Aorta (tissue), 5 donors: ENCODE measurements at places on chromosomes 12 and 14. TPM values are rescaled to one million over a fixed set of nuclear protein-coding genes. Genes with fewer than 3 reads are reported as not detected.

DNA sequence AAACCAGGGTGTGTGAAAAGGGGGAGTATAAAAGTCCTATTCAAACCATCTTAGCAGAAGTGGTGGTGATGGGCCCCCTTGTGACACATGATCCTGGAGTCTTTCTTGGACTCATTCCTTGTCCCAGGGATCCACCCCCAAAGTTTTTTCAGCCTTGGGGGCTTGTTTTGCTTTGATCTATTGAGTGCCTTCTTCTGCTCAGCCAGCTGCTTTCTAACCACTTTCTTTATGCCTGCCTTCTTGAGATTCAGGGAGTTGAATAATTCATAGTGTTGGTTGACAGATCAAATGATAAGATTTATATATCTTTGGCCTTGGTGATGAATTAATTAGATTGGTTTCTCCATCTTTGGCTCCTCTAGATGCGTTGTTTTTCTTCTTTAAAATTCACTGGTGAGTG lies 926.7 kb downstream of the DIO2 start:
- no peak overlapping the region for H3K27ac ChIP-seq
- no peak overlapping the region for H3K4me3 ChIP-seq
- H3K36me3 ChIP-seq = no peaks in the 10 kb centered on the region
- DNase-seq = no peak

- H3K4me1 ChIP-seq = peaks cover 5% of the 10 kb centered on the region
- DNase-seq = no peak
- no peak overlapping the region for H3K27ac ChIP-seq
- no peaks in the 10 kb centered on the region for H3K27me3 ChIP-seq
- no peaks in the 10 kb centered on the region for H3K36me3 ChIP-seq
- H3K4me3 ChIP-seq = no peak overlapping the region
These were observed 4.8 kb downstream of the KITLG start for GRCh38 chr12:88575361-88575970.

GRCh38 chr12:6195665-6196535 lies 4.3 kb upstream of the CD9 start:
- H3K4me1 ChIP-seq = no peaks in the 10 kb centered on the region
- no peak overlapping the region for H3K4me3 ChIP-seq
- H3K36me3 ChIP-seq = no peaks in the 10 kb centered on the region
- H3K27ac ChIP-seq = no peak overlapping the region
- H3K27me3 ChIP-seq = no peaks in the 10 kb centered on the region
- peak; percentile 87 for DNase-seq

DNA sequence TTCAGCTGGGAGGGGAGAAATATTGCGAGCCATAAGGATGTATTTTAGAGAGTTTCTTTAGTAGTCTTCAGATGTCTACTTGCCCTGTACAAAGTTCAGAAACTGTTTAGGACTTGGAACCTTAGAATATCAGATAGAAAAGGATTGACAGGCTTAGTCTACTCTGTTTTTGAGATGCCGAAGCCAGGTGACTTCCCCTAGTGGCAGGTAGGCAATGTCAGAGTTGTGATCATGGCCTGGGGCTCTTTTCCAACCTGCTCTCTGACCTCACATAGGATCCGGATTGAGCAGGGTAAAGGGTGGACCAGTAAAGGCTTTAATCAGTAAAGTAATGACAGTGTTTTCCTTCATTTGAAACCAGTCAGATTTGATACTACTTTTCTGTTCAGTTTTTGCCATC lies 59.6 kb downstream of the PRKCH start:
- H3K4me3 ChIP-seq = no peak overlapping the region
- H3K4me1 ChIP-seq = no peaks in the 10 kb centered on the region
- no peak for DNase-seq
- H3K36me3 ChIP-seq = no peaks in the 10 kb centered on the region
- H3K27me3 ChIP-seq = no peaks in the 10 kb centered on the region

DNA sequence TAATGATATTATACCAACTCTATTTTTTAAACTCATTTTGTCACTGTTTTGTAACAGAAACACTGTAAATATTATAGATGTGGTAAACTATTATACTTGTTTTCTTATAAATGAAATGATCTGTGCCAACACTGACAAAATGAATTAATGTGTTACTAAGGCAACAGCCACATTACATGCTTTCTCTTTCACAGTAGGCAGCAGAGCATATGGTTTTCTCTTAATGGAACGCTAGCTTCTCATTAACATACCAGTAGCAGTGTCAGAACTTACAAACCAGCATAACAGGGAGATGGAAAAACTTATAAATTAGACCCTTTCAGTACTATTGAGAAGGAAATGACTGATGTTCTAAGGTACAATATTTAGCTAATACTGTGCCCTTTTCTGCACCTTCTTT lies 398.8 kb downstream of the PRKD1 start:
- DNase-seq = no peak
- H3K27ac ChIP-seq = no peak overlapping the region
- no peaks in the 10 kb centered on the region for H3K27me3 ChIP-seq

Gene RPL10L
- total RNA-seq = not detected

Gene FAM90A1
- 0.32 TPM for total RNA-seq

Gene PRB2
- total RNA-seq = not detected

Gene TUNAR
- not detected for total RNA-seq
